Activated naive CD4-positive, alpha-beta T cell treated with anti-CD3 and anti-CD28 coated beads, Interleukin-2, amount 50 U/mL, for 16 hours (primary cell): ENCODE measurements at places on chromosomes 4 and X.

DNA sequence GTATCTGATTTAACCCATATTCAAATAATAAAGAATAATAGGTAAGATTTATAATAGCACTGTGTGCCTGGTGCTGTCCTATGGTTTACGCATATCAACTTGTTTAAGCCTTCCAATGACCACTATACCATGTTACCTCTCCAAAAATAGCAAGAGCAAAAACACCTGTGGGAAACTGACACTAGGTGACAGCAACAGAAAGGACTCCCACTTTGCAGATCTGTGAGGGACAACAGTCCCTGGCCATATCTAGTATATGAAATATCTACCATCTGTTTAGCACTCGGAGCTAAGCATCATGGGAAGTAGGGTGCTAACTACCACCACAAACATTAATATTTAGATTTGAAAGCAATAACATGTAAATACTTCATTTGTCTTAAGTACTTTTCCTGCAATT, 55.7 kb upstream of the TXK start:
- no peak for DNase-seq

DNA sequence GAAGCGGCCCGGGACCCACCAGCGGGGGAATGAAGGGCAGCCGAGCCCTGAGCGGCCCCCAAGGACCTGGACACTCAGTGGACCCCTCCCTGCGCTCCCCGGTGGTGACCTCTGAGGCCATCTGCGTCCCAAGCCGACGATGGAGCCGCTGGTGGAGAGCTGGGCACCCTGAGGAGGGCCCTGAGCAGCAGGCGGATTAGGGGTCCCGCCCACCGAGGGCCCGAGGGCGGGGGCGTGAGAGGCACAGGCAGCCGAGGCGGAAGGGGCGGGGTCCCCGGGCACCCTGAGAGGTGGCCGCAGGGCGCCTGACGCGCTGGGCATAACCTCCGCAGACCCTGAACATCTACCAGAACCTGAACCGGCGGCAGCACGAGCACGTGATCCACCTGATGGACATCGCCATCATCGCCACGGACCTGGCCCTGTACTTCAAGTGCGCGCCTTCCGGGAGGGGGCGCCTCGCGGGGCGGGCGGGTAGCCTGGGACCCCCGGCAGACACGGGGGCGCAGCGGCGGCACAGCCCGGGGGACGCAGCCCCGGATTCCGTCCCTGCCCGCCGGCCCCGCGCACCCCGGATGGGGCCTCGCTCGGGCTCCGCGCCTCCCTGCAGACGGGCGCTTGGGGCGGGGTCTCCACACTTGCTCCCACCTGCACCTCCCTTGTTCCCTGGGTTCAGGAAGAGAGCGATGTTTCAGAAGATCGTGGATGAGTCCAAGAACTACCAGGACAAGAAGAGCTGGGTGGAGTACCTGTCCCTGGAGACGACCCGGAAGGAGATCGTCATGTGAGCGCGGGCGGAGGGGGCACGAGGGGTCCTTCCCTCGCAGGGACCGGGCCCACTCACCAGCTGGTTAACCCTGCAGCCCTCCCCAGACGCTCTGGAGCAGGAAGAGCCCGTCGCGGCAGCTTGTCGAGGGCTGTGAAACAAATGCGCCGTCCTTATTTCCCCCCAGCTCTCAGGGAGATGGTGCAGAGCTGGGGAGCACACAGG, 10.3 kb downstream of the ATP5ME start:
- DNase-seq, result peak; percentile 84

- DNase-seq, result peak; percentile 14
Observed at GRCh38 chr4:81919810-81920209, 448.1 kb upstream of the RASGEF1B start.

GRCh38 chrX:67673741-67674274, 130.0 kb downstream of the AR start:
- DNase-seq, result no peak

GRCh38 chr4:129145222-129145730, 49.3 kb downstream of the C4orf33 start:
- no peak for DNase-seq

DNA sequence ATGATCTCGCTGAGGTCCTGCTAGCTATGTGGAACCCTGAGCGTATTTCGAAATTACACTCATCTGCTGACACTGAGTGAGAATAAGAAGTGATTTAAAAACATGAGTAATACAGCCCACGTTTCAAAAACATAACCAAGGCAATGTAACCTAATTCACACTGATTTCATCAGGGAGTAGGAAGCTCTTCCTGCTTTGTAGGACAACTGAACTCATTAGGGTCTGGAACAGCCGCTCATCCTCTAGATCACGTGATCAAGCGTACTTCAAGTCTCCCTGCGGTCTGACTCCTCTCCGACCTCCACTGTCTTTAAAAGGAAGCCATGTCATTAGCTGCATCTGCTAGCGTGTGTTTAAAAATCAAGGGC, 138.0 kb downstream of the NSUN7 start:
- DNase-seq, result no peak

GRCh38 chr4:8201321-8201781, 2.3 kb downstream of the SH3TC1 start:
- peak; percentile 54 for DNase-seq

- DNase-seq, result no peak
Observed at GRCh38 chr4:113952452-113953029, 26.9 kb downstream of the ARSJ start.

- DNase-seq, result no peak
Observed at GRCh38 chr4:74474345-74475090, 29.6 kb downstream of the AREG start.
